ENCODE measurements at places on chromosomes 4 and X. TPM values are rescaled to one million over a fixed set of nuclear protein-coding genes. Genes with fewer than 3 reads are reported as not detected.

GRCh38 chr4:150250998-150251651 lies 172.9 kb downstream of the DCLK2 start:
- H3K4me3 ChIP-seq, result no peak overlapping the region
- peak overlapping the region; percentile 31 for H3K27ac ChIP-seq
- no peak for DNase-seq
- no peaks in the 10 kb centered on the region for H3K36me3 ChIP-seq
- H3K27me3 ChIP-seq, result no peaks in the 10 kb centered on the region

DNA sequence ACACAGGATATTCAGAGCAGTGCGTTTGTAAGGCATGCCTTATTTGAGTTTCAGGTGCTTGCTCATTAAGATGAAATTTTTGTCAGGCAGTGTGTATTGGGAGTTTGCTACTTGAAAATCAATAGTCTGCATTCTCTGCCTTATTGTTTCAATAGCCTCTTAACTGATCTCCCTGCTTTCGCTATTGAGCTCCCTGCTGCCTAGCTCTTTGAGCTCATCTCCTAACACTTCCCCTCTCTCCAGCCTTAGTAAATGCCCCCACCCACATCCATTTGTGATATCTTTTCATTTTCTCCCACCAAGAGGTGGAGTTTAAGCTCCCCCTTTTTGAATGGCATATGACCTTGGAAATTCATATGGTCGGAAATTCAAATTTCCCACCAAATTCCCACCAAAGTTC lies 256.6 kb downstream of the IL1RAPL1 start:
- H3K36me3 ChIP-seq, result no peaks in the 10 kb centered on the region
- DNase-seq, result no peak
- no peak overlapping the region for H3K4me3 ChIP-seq
- H3K27ac ChIP-seq, result no peak overlapping the region

ARAP2 gene
- total RNA-seq, result 115 TPM

ZNF157 gene
- not detected for total RNA-seq

TMSB15C gene
- total RNA-seq, result 1.7 TPM
